ENCODE measurements at places on chromosomes 1 and 21.

- DNase-seq = no peak
Measured at GRCh38 chr1:20884513-20884912, 97.4 kb upstream of the HP1BP3 start.

GRCh38 chr1:20199403-20199802 lies 13.1 kb upstream of the PLA2G2C start:
- no peak for DNase-seq

GRCh38 chr1:248277876-248278275 lies at the start of gene OR2T33:
TSS of gene OR2T33 (minus strand) at chr1:248277976. CDS start at chr1:248273814, 4,162 bp downstream.
- DNase-seq = no peak

GRCh38 chr1:12186679-12186985 lies 19.8 kb downstream of the TNFRSF1B start:
- DNase-seq = no peak

Data from mesothelial cell of epicardium (in vitro differentiated cells).